ENCODE measurements at places on chromosomes 13 and 19. TPM values are rescaled to one million over a fixed set of nuclear protein-coding genes. Genes with fewer than 3 reads are reported as not detected.

Gene SYNGR4
- not detected for total RNA-seq

Gene KLF1
- total RNA-seq, result 144 TPM

DNA sequence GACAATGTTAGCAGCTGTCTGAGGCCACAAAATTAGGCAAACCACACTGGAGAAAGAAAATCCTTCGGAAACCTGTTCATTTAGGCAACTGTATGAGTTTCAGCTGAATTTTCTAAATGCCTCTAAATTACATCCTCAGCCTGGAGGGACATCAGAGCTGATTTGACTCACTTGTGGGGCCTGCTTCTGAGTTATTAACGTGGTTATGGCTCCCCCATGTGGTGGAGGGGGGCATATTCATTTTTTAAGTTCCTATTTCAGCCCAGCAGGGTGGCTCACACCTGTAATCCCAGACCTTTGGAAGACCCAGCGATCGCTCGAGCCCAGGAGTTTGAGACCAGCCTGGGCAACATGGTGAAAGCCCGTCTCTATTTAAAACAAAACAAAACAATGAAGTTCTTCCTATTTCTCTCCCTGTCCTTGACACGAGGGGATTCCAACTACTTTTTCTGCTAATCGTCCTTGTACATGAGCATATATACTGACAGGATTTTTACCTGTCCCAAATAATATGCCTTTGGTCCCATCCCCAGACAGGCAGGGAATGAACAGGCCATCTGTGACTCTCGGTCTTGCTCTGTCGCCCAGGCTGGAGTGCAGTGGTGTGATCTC, 31.5 kb upstream of the HIF3A start:
- H3K36me3 ChIP-seq, result no peaks in the 10 kb centered on the region
- peak; percentile 73 for DNase-seq
- H3K27ac ChIP-seq, result no peak overlapping the region
- no peak overlapping the region for H3K4me3 ChIP-seq
- peaks cover 5% of the 10 kb centered on the region for H3K27me3 ChIP-seq
- no peaks in the 10 kb centered on the region for H3K4me1 ChIP-seq

- DNase-seq, result peak; percentile 81
- no peaks in the 10 kb centered on the region for H3K36me3 ChIP-seq
- peak overlapping the region; percentile 19 for H3K4me3 ChIP-seq
Observed at GRCh38 chr19:55368701-55369563, 1.3 kb downstream of the IL11 start.

DNA sequence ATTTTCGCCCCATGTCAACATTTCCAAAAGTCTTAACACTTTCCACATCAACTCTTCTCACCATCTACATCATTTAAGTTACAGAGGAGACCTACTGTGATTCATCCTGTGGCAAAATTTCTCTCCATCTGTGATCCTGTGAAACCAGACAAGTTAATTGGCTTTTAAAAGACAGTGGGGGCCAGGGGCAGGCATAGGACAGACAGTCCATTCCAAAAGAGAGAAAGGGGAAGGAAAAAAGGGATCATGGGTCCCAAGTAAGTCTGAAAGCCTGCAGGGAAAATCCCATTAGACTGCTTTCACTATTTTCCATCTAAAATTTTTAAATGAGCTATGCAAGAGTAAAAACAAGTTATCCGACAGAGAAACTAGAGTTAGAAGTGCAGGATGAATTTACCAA, 121.0 kb downstream of the MRPL57 start:
- H3K36me3 ChIP-seq, result no peaks in the 10 kb centered on the region
- no peak for DNase-seq
- peaks cover 4% of the 10 kb centered on the region for H3K4me1 ChIP-seq
- H3K27me3 ChIP-seq, result no peaks in the 10 kb centered on the region
- peak overlapping the region; percentile 86 for H3K4me3 ChIP-seq

- no peak overlapping the region for H3K4me3 ChIP-seq
- no peak overlapping the region for H3K27ac ChIP-seq
- DNase-seq, result no peak
- peaks cover 44% of the 10 kb centered on the region for H3K4me1 ChIP-seq
Observed at GRCh38 chr19:45352914-45353796, 12.6 kb downstream of the KLC3 start.

DNA sequence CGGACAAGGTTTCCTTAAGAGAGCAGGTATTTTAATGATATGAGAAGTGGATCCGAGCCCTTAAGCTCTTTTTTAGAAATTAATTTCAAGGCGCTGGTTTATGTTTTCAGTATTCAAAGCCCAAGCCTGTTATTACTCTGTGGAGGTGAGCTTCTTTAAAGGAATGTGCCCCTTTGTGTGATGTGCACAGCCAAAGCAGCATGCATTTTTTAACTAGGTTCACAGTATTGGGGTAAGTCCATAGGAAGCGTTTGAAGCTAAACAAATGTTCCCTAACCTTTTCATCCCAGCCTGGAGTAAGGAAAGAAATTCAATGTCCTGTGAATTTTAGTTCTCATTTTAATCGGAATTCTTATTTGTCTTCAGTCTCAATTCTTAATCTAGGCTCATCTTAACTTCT, 217.5 kb downstream of the KCTD12 start:
- no peaks in the 10 kb centered on the region for H3K4me1 ChIP-seq
- no peaks in the 10 kb centered on the region for H3K27me3 ChIP-seq
- no peak overlapping the region for H3K4me3 ChIP-seq
- DNase-seq, result no peak
- no peak overlapping the region for H3K27ac ChIP-seq

GRCh38 chr13:114015969-114016295, 42.1 kb upstream of the C13orf46 start:
- DNase-seq, result no peak
- no peaks in the 10 kb centered on the region for H3K27me3 ChIP-seq
- no peak overlapping the region for H3K27ac ChIP-seq
- peaks cover 41% of the 10 kb centered on the region for H3K36me3 ChIP-seq
- peaks cover 2% of the 10 kb centered on the region for H3K4me1 ChIP-seq

GRCh38 chr19:45659096-45659729, 8.8 kb upstream of the GIPR start:
- no peaks in the 10 kb centered on the region for H3K27me3 ChIP-seq
- DNase-seq, result no peak
- no peaks in the 10 kb centered on the region for H3K36me3 ChIP-seq
- H3K4me3 ChIP-seq, result no peak overlapping the region

DNA sequence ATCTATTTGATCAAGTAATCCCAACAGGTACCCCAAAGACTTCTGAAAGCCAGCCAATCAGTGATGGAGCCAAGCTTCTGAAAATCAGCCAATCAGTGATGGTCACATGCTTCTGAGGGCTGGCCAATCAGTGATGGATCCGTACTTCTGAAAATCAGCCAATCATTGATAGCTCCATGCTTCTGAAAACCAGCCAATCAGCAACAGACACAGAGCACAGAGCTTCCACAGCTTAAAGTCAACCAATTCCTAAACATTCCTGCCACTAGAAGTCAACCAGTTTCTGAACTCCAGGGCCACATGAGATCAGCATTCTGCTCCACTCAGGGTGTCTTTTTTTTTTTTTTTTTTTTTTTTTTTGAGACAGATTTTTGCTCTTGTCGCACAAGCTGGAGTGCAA, 8.2 kb upstream of the HSD17B14 start:
- no peak overlapping the region for H3K27ac ChIP-seq
- H3K36me3 ChIP-seq, result peaks cover 19% of the 10 kb centered on the region
- DNase-seq, result peak; percentile 47
- no peak overlapping the region for H3K4me3 ChIP-seq
- H3K27me3 ChIP-seq, result no peaks in the 10 kb centered on the region

Gene KCNRG
- total RNA-seq, result 0.13 TPM

DNA sequence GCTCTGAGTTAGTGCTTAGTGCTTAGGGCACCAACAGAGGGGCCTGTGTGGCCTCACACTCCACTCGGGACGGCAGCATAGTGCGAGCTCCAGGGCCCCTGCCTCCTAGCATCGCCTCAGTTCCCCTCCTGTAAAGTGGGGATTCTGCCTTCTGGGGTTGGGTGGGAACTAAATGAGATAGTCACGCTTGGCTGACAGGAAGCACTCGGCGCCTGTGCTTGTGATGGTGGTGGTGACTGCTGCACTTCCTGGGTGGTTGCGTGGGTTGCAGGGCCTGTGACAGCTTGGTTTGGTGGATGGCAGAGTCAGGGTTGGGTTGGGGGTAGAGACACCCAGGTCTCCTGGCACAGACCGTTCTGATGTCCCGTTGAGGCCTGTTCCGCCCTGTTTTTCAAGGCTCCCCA, 7.7 kb downstream of the PLEKHF1 start:
- H3K4me1 ChIP-seq, result peaks cover 51% of the 10 kb centered on the region
- H3K27me3 ChIP-seq, result no peaks in the 10 kb centered on the region
- H3K36me3 ChIP-seq, result peaks cover 47% of the 10 kb centered on the region

DNA sequence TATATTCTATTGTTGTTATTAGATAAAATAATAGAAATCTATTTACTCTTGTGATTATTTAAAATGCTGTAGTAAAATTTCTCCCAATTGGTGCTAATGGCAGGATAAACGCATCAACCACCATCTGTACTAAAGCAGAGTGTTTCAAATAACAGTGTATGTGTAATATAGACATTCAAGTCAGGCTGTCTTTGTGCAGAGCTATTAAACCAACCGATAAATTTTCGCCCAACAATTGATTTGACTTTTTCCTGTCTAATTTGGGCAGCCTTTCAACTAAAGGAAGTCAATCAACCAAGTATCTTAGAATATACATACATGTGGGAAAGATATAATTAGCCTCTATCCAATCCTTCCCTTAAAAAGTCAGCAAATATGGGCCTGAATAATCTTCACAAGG, 5.8 kb downstream of the AMER2 start:
- H3K4me3 ChIP-seq, result no peak overlapping the region
- no peak for DNase-seq
- no peak overlapping the region for H3K27ac ChIP-seq
- H3K4me1 ChIP-seq, result no peaks in the 10 kb centered on the region
- peaks cover 15% of the 10 kb centered on the region for H3K27me3 ChIP-seq

- peaks cover 96% of the 10 kb centered on the region for H3K36me3 ChIP-seq
- H3K4me1 ChIP-seq, result peaks cover 57% of the 10 kb centered on the region
- H3K27ac ChIP-seq, result no peak overlapping the region
- H3K27me3 ChIP-seq, result no peaks in the 10 kb centered on the region
Observed at GRCh38 chr19:10320602-10321416, 5.0 kb upstream of the FDX2 start.

DNA sequence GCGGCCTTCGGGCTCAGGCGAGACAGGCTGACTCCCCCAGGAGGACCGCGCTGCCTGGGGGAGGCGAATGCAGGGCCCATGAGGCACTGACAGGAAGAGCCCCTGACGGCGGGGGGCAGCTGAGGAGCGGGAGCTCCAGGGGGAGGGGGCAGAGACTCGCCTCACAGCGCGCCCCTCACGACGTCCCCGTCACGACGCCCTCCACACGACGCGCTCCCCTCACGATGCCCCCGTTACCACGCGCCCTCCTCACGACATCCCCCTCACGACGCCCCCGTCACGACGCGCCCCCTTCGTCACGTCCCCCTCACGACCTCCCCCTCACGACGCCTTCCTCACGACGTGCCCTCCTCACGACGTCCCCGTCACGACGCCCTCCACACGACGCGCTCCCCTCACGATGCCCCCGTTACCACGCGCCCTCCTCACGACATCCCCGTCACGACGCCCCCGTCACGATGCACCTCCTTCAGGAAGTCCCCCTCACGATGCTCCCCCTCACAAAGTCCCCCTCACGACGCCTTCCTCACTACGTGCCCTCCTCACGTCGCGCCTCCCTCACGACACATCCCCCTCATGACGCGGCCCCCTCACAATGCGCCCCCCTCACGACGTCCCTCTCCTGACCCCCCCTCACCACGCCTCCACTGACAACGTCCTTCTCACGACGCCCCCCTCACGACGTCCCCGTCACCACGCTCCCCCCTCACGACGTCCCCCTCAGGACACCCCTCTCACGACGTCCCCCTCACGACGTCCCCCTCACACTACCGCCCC, 99.6 kb downstream of the ING1 start:
- no peaks in the 10 kb centered on the region for H3K36me3 ChIP-seq
- H3K4me1 ChIP-seq, result no peaks in the 10 kb centered on the region
- DNase-seq, result no peak
- peaks cover 7% of the 10 kb centered on the region for H3K27me3 ChIP-seq
- H3K27ac ChIP-seq, result no peak overlapping the region

- no peak overlapping the region for H3K27ac ChIP-seq
- no peak for DNase-seq
Observed at GRCh38 chr13:65889368-65889767, 1340.8 kb downstream of the PCDH9 start.

Gene TMPRSS9
- total RNA-seq, result not detected

- H3K27ac ChIP-seq, result no peak overlapping the region
- no peaks in the 10 kb centered on the region for H3K36me3 ChIP-seq
- H3K27me3 ChIP-seq, result peaks cover 4% of the 10 kb centered on the region
- DNase-seq, result no peak
- H3K4me1 ChIP-seq, result no peaks in the 10 kb centered on the region
- H3K4me3 ChIP-seq, result no peak overlapping the region
Observed at GRCh38 chr13:24694907-24695306, 14.7 kb downstream of the ATP12A start.

- no peak overlapping the region for H3K27ac ChIP-seq
- no peak for DNase-seq
- H3K36me3 ChIP-seq, result no peaks in the 10 kb centered on the region
- no peaks in the 10 kb centered on the region for H3K4me1 ChIP-seq
- no peak overlapping the region for H3K4me3 ChIP-seq
Observed at GRCh38 chr13:63680704-63681103, 2265.1 kb upstream of the PCDH20 start.

GRCh38 chr19:16601378-16602052, 26.5 kb downstream of the MED26 start:
- H3K4me1 ChIP-seq, result peaks cover 4% of the 10 kb centered on the region
- peaks cover 13% of the 10 kb centered on the region for H3K36me3 ChIP-seq
- no peak overlapping the region for H3K27ac ChIP-seq
- H3K4me3 ChIP-seq, result no peak overlapping the region

Gene MYH14
- total RNA-seq, result 0.86 TPM

DNA sequence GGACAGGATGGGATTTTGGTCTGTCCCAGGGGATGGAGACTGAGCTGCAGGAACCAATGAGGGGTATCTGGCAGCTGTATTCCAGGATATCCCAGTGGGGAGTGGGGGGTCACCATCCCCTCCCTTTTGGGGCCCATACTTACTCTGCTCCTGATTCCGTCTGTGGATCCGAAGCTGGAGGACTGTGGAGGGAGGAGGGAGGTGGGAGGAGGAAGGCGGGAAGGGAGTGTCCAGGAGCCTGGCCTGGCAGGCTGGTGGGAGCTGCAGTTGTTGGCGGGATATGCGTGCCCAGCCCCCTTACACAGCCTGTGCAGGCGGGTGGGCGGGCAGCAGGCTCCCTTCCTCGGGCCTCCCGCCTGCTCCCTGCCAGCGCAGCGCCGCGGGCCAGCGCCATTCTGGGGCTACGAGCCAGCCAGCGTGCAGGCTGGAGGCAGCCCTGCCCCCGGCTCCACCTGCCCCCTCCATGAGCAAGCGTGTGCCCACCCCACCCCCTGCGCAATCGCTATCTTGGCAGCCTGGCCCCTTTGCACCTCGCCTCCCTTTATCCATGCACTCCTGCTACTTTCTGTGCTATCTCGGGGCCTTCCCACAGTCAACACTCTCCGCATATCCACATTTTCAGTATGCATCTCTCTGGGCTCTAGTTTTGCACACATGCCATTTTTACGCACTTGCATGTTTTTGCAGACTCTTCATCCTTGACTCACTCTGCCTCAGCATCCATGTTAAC, 2.8 kb downstream of the MAMSTR start:
- no peaks in the 10 kb centered on the region for H3K27me3 ChIP-seq
- no peak overlapping the region for H3K27ac ChIP-seq
- no peaks in the 10 kb centered on the region for H3K36me3 ChIP-seq
- no peak overlapping the region for H3K4me3 ChIP-seq

Gene SKA3
- 35.9 TPM for total RNA-seq

All from K562 (cell line).